ENCODE measurements at places on chromosomes 4 and X. TPM values are rescaled to one million over a fixed set of nuclear protein-coding genes. Genes with fewer than 3 reads are reported as not detected.

EMCN gene
- not detected for polyA plus RNA-seq

NDST4 gene
- not detected for polyA plus RNA-seq

IKBKG gene
- 34.8 TPM for polyA plus RNA-seq

VSIG4 gene
- 2.5 TPM for polyA plus RNA-seq

COX7B gene
- 377 TPM for polyA plus RNA-seq

ATOH1 gene
- not detected for polyA plus RNA-seq

JCHAIN gene
- not detected for polyA plus RNA-seq

UBQLN2 gene
- polyA plus RNA-seq: 60.9 TPM

C4orf51 gene
- not detected for polyA plus RNA-seq

RAB41 gene
- polyA plus RNA-seq: not detected

PDGFRA gene
- not detected for polyA plus RNA-seq

CSAG1 gene
- not detected for polyA plus RNA-seq

CXXC4 gene
- 1.1 TPM for polyA plus RNA-seq

SPRY1 gene
- polyA plus RNA-seq: 27.2 TPM

GRCh38 chr4:48815483-48815882, 15.4 kb upstream of the OCIAD1 start:
- H3K27me3 ChIP-seq: no peaks in the 10 kb centered on the region
- no peak overlapping the region for H3K4me3 ChIP-seq
- H3K36me3 ChIP-seq: no peaks in the 10 kb centered on the region
- H3K4me1 ChIP-seq: no peaks in the 10 kb centered on the region
- no peak for DNase-seq

DNA sequence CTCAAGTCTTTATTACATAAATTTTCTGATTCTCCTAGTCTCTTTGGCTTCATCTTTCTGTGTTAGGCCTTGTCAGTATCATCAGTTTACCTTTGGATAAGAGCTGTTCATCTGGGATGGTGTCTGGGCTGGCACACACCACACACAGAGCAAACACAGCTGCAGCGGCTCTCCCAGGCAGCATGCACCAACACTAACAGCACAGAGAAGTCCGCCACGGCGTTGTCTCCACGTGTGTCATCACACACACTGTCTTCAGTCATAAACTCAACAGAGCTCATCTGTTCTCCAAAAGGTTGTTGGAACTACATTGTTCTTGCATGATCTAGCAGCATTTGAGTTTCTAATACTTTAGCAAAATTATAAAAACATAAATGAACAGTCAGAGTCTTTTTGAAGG, 851.9 kb upstream of the FRG1 start:
- H3K27ac ChIP-seq: no peak overlapping the region
- no peaks in the 10 kb centered on the region for H3K27me3 ChIP-seq
- DNase-seq: no peak
- H3K36me3 ChIP-seq: no peaks in the 10 kb centered on the region
- no peaks in the 10 kb centered on the region for H3K4me1 ChIP-seq
- H3K4me3 ChIP-seq: no peak overlapping the region

GRCh38 chr4:146949559-146949958, 3.9 kb upstream of the TTC29 start:
- no peak overlapping the region for H3K4me3 ChIP-seq
- DNase-seq: no peak
- H3K27me3 ChIP-seq: peaks cover 3% of the 10 kb centered on the region
- H3K4me1 ChIP-seq: peaks cover 23% of the 10 kb centered on the region
- H3K36me3 ChIP-seq: no peaks in the 10 kb centered on the region
- H3K27ac ChIP-seq: no peak overlapping the region

DNA sequence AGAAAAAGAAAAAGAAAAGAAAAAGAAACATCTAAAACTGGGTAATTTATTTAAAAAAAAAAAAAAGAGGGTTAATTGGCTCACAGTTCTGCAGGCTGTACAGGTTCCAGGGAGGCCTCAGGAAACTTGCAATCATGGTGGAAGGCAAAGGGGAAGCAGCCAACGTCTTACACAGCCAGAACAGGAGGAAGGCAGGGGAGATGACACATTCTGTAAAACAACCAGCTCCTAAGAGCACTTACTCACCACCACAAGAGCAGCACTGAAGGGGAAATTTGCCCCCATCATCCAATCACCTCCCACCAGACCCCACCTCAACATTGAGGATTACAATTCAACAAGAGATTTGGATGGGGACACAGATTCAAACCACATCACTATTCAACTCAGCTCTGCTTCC, 36.8 kb upstream of the TMEM184C start:
- no peaks in the 10 kb centered on the region for H3K36me3 ChIP-seq
- H3K27me3 ChIP-seq: no peaks in the 10 kb centered on the region
- H3K27ac ChIP-seq: no peak overlapping the region
- H3K4me3 ChIP-seq: no peak overlapping the region

- peaks cover 95% of the 10 kb centered on the region for H3K4me1 ChIP-seq
- H3K27me3 ChIP-seq: no peaks in the 10 kb centered on the region
- no peak overlapping the region for H3K4me3 ChIP-seq
- no peak for DNase-seq
- H3K36me3 ChIP-seq: no peaks in the 10 kb centered on the region
- H3K27ac ChIP-seq: no peak overlapping the region
Measured at GRCh38 chrX:136630881-136631280, 17.1 kb upstream of the CD40LG start.

DNA sequence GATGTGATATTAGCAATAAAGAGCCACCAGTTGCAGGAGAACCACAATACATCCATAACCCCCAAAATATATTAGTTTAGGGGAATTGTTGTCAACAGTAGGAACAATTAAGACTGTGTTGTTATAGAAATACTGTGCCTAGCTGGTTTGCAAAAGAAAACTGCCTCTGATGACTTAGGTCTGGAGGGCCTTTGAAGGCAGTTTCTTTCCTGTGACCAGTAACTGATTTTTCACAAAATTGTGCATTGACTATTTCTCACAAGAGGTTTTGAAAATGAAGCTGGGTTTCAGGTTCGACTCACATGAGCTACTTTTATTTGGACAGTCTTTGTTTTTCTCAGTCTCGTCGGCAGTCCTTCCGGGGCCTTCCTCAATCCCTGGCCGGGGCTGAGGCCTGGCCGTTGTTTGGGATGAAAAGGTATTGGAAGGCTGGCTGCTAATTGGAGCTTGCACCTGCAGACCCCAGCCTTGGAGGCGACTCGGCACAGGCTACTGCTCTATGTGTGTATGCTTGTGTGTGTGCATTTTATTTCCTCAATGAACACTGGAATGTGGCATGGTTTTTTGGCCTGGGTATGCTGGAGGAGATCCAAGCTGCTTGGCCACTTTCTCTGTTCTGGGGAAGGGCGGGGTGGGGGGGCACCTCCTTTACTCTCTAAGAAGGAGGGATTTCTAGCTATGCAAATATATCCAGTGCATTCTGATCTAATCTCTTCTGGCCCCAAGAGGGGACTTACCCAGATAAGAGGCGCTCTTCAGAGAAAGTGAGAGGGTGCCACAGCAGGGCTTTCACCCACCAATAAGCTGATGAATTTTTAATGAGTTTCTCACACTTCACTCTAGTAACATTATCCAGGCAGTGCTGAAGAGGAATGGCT, 49.5 kb upstream of the LNX1 start:
- no peaks in the 10 kb centered on the region for H3K4me1 ChIP-seq
- no peaks in the 10 kb centered on the region for H3K36me3 ChIP-seq
- no peaks in the 10 kb centered on the region for H3K27me3 ChIP-seq

DNA sequence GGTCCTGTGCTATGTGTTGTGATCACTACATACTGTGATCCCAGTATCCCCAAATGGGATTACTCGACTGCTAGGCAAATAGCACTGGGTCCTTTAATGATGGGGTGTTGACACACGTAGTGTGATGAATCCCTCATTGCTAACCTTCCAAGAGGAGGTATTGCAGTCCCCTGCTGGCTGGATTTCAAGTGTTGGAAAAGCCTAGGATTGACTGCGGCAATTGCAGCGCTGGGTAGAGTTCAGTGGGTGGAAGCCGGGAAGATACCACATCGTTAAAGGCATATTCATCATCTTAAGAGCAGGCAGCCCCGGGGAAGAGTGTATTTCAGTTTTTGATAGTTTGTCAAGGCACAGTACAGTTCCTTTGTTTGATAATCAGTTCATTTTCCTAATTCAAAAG, 159.9 kb downstream of the TRIML1 start:
- H3K27me3 ChIP-seq: no peaks in the 10 kb centered on the region
- no peak for DNase-seq
- no peak overlapping the region for H3K4me3 ChIP-seq
- H3K27ac ChIP-seq: no peak overlapping the region

- no peaks in the 10 kb centered on the region for H3K36me3 ChIP-seq
- H3K27ac ChIP-seq: no peak overlapping the region
- H3K4me3 ChIP-seq: no peak overlapping the region
- no peaks in the 10 kb centered on the region for H3K27me3 ChIP-seq
Measured at GRCh38 chr4:124282301-124282898, 430.1 kb downstream of the ANKRD50 start.

GRCh38 chr4:146029939-146030710, 91.5 kb upstream of the ZNF827 start:
- H3K27me3 ChIP-seq: peaks cover 3% of the 10 kb centered on the region
- no peak for DNase-seq
- H3K27ac ChIP-seq: no peak overlapping the region
- no peak overlapping the region for H3K4me3 ChIP-seq

DNA sequence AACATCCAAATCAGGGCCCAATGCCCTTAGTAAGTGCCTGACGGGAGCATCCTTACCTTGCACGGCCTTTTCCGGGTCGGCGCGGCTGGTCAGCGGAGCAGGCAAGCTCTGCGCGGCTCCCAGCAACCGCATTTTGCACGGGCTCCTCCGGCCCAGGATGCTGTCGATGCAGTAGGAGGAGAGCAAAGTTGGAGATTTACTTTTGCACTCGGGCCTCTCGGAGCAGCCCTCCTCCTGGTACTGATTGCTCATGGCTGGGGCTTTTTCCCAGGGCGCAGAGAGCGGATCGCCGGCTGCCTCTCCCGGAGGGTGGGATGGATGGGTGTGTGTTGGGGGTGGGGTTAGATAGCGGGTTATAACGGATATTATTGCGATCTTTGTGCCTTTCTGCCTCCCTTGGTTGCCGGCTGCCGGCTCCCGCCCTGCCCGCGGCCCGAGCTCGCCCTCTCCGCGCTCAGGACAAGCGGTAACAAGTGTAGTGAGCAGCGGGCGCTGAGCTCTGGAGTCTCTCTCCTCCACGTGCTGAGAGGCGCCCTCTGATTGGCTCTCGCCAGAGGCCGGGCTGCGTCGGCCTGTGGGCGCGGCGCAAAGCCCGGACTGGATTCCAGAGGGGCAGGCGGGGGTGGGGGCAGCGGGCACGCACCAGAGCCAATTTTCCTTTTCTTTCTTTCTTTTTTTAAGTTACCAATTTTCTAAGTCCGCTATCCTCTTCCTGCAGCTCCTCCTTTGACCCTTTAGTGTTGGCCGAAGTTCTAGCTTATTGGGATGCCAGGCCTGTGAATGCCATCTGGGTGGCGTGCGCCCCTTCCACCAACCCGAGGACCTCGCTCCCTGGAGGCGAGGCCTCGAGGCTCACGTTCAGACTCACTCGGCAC, at the start of gene ARX:
Gene ARX (minus strand): TSS at position 480 of the 875 bp plus-strand sequence. CDS start 228 bp downstream, at position 252.
- no peaks in the 10 kb centered on the region for H3K4me1 ChIP-seq
- H3K27ac ChIP-seq: no peak within 1 kb of the TSS
- no peaks in the 10 kb centered on the region for H3K36me3 ChIP-seq
- no peak within 1 kb of the TSS for H3K4me3 ChIP-seq
- H3K27me3 ChIP-seq: peaks cover 17% of the 10 kb centered on the region

DNA sequence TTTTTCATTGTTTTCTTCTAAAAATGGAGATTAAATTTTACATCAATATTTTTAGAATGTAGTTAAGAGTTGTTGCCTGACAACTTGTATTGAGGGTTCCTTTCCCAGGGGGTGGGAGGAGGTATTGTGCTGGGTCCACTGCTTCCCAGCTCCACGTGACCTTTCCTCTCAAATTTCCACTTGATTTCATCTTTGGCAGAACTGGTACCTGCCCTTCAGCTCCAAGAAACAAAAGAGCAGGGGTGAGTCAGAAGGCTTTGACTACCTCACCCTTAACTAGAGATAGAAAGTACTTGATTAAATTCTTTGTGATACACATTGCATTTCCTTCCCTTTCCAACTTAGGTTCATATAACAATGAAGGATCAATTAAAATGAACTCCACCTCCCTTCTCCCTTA, 19.7 kb downstream of the TRIM2 start:
- no peaks in the 10 kb centered on the region for H3K27me3 ChIP-seq
- H3K27ac ChIP-seq: no peak overlapping the region
- H3K4me3 ChIP-seq: no peak overlapping the region
- DNase-seq: no peak
- H3K4me1 ChIP-seq: peaks cover 17% of the 10 kb centered on the region
